ENCODE measurements at places on chromosomes 1 and 21.

GRCh38 chr1:158998781-158999161 lies 10.9 kb upstream of the IFI16 start:
- DNase-seq, result no peak

DNA sequence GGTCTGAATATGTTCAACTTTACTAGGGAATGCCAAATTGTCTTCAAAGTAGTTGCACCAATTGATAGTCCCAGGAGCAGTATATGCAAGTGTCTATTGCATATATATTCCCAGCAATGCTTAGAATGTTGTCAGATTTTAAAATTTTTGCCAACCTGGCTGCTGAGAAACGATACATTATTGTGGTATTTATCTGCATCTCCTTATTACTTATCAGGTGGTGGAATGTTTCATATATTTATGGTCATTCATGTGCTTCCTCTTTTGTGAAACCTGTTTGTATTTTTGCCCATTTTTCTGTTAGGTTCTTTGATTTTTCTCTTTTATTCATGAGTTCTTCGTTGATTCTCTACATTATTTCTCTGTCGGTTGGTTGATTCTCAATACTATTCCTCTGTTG lies 39.5 kb downstream of the COLGALT2 start:
- DNase-seq, result no peak

GRCh38 chr1:182709225-182709764 lies 24.9 kb upstream of the RGS8 start:
- no peak for DNase-seq

DNA sequence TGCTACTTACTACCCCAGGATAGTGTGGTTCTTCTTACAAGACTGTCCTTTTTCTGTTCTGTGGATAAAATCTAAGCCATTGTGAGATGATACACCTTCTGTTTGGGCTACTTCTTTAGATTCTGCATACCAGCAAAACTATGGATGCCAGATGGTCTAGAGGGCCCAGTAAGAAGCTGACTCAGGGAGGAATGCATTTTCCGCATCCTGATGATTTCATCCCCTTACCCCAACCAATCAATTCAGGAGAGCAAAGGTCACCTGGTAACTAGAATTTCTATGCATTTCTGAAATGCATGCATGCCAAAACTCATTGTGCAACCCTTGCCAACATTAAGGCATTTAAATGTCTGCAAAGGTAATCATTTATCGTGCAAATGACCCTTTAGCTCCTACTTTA lies 285.7 kb upstream of the ZP4 start:
- no peak for DNase-seq

- DNase-seq, result no peak
Measured at GRCh38 chr1:51214615-51215131, 21.4 kb upstream of the RNF11 start.

DNA sequence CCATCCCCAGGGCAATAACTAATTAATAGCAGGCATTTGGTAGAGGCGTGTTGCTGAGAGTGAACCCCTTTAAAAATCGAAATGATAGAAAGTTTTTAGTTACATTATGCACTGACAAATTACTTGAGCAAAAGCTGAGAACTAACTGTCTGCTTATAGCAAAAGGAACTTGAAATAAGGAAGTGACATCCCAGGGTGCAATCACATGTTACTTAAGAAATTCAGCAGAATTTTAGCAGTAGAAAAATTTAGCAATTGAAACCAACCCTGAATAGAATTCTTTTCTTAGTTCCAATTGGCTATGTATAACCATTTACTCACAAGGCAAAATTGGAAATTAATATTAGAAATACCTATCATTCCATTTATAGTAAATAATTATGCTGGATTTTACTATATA lies 139.5 kb upstream of the SAMSN1 start:
- no peak for DNase-seq

DNA sequence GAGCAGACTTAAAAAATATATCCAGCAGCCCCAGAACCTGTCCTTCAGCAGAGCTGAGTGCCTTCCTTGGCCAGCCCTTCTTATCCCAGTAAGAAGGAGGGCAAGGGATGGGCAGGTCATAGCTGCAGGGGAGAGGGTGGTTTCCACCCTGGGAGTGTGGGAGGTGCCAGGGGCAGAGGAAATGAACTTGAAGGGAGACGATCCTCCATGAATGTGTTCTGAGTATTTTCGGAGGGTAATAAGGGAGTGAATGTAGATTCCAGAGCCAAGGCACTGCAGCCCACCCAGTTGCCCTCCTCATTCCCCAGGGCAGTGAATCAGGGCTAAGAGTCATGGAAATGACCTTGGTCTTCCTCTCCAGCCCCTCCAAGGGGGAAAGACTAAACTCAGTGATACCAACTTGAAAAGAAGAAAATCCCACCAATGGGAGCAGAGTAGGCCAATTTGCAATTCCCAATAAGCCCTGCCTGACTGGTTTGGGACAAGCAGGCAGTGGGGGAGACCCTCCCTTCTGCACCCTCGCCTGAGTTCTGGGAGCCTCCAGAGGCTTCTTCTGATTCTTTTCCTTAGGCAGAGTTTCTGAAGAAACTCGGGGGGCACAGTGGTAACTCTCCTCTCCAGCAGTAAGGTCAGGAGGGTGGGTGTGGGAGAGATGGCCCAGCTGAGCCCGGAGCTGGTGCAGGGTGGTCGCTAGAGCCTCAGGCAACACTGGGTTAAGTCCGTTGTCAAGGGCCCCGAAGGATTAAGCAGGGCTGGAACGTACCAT lies 4.2 kb downstream of the MYOG start:
- DNase-seq, result no peak

DNA sequence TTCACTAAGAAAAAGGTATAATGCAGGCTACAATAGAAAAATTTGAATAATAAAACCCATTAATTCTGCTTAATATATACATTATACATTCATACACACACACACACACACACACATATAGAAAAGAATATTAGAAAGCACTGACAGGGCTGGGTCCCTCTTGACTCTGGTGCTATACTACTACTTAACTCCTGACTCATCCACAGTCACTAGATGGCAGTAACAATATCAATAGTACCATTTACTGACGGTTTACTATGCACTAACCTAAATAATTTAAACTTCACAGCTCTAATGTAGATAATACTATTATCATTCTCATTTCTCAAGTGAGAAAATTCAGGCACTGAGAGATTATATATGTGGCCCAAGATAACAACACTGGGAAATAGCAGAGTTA lies 87.5 kb downstream of the COP1 start:
- no peak for DNase-seq

DNA sequence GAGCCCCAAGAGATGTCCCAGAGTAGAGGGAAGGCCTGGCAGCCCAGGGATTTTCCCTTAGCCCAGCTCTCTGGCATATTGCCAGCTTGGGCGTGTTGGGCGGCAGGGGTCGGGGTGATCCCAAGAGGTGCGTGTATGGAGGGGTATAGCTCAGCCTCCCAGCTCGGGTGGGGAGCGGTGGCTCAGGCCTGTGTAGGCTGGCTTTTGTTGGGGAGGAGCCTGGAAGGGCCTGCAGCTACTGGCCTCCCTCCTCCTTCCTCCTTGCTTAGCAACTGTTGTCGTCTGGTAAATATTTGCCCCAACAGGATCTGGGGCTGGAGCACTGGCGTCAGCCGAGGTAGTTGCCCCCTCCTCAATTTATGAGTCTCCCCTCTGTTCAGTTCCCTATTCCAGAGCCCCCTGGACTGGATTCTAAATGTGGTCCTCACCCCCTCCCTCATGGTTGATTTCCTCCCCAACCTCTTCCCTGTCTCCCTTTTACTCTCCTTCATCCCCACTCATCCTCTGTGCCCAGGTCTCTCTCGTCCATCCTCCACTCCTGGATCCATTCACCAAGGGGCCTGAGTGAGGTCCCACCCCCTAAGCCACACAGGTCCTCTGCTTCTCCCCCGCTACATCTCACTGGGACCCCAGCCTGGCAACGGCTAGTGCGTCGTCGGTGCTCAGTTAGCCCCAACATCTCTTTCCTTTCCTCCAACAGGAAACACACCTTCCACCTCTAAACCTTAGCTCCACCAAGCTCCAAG lies 10.3 kb upstream of the LMNA start:
- no peak for DNase-seq

- no peak for DNase-seq
Measured at GRCh38 chr1:46522184-46522968, 29.1 kb downstream of the KNCN start.

GRCh38 chr1:45796381-45796780 lies 7.0 kb upstream of the MAST2 start:
- no peak for DNase-seq

- no peak for DNase-seq
Measured at GRCh38 chr1:20702416-20702815, 15.4 kb downstream of the KIF17 start.

DNA sequence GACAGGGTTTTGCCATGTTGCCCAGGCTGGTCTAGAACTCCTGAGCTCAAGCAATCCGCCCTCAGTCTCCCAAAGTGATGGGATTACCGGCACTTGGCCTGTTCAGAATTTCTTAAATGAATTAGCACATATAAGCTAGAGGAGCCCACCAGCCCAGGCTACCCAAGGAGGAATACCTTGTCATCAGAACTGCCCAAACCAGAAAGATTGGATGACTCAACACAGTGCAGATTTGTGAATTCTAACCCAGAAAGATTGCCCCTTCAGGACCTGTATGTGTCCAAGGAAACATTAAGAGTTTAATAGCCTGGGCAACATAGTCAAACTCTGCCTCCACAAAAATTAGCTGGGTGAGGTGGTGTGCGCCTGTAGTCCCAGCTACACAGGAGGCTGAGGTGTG lies 14.0 kb upstream of the LIN9 start:
- DNase-seq, result no peak

DNA sequence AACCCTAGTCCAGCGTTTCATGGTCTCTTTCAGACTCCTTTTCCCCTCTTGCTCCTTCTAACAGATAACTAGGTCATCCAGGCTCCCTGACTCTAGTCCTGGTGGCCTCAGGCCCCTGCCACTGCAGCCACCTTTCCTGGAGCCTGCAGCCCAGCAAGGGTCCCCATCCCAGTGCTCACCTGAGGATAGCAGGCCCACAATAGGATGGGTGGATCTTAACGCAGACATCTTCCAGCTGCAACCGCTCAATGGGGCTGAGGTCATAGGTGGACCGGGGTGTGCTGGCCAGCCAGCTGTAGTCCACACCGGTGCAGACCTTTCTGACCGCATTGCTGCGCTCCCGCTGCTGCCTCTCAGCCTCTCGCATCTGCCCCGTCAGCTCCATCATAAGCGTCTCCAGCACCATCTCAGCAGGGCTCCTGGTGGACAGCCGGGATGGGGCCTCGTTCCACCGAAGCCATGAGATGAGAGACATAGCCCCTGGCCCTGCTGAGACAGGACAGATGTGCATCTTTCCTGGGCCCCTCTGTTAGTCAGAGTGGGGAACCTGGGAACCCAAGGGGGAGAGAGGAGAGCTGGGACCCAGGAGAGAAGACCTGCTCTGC lies 10.9 kb downstream of the RD3 start:
- DNase-seq, result no peak

DNA sequence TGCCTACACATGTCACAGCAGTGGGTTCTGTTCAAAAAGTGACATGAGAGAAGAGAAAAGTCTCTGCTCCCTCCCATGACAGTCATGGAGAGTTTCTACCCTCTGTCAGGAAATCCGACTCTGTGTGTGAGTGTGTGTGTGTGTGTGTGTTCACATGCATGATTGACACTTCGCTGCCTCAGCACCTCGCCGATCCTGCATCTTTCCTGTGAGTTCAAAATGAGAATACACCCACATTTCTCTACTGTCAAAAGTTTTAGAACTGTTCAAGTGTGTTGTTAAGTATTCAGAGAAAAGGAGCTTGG lies 46.2 kb upstream of the COX20 start:
- DNase-seq, result no peak

GRCh38 chr1:234921266-234922062 lies 207.2 kb downstream of the TOMM20 start:
- DNase-seq, result no peak

DNA sequence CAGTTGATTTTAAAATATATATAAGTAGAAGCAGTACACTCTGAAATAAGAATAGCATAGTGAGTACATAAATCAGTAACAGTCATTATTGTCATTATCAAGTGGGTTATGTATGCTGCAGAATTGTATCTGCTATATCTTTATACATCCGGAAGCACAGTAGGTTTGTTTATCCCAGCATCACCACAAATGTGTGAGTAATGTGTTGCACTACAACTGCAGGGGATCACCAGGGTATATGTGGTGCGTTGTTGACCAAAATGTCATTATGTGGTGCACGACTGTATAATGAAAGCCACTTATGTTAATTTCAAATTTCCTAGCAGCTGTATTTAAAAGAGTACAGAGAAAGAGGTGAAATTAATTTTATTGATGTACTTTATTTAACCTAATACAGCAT lies 87.7 kb upstream of the GADD45A start:
- no peak for DNase-seq

DNA sequence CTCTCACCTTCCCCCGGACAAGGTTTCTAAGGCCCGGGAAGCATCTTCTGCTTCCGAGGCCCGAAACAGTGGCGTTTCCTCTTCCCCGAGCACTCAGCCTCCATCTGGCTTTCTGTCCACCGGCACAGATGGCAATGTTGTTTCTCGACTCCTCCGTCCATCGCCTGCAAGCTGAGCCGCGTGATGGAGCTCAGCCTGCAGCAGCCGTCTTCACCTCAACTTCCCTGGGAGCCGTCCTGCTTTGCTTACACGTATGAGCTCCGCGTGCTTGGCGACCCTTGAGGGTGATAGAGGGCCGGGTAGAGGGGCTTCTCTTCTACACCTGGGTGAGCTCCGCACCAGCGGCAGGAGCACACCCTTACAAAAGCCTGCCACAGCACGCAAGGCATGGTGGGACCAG lies 80.4 kb downstream of the AJAP1 start:
- no peak for DNase-seq

- DNase-seq, result no peak
Measured at GRCh38 chr1:43271186-43272118, 1.7 kb downstream of the TMEM125 start.

DNA sequence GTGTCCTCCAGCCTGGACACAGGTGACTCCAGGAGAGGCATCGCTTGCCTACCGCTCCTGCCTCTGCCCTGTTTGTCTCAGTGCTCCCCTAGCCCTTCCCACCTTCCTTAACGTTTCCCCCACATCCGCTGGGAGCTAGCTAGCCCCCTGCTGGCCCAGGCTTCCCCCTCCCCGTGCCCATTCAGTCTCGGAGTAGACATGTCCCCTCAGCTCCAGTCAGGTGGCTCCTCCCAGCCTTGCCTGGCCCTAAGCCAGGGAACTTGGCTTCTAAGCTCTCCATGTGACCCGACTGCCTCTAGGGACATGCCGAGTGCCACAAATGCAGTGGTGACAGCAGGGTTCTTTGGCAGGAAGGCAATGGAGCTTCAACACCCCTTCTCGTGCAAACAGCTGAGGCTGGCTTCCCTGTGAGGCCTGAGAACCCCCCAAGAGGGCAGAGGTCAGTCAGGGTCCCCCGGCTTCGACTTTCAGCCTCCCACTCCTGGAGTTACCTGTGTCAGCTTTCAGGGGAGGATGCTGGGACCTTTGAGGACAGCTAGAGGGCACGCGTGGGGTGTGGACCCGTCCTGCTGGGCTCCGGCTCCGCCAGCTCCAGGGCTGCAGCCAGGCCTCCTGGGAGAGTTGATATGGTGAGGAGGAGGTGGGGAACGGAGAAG lies 16.2 kb downstream of the DRAXIN start:
- DNase-seq, result no peak
